Epithelial cell of esophagus (primary cell): ENCODE measurements at places on chromosomes 3 and 15.

GRCh38 chr3:56971261-56971660 lies 89.2 kb upstream of the SPATA12 start:
- no peak for DNase-seq

- DNase-seq: no peak
These were observed 10.6 kb downstream of the TRH start for GRCh38 chr3:129985113-129985512.

DNA sequence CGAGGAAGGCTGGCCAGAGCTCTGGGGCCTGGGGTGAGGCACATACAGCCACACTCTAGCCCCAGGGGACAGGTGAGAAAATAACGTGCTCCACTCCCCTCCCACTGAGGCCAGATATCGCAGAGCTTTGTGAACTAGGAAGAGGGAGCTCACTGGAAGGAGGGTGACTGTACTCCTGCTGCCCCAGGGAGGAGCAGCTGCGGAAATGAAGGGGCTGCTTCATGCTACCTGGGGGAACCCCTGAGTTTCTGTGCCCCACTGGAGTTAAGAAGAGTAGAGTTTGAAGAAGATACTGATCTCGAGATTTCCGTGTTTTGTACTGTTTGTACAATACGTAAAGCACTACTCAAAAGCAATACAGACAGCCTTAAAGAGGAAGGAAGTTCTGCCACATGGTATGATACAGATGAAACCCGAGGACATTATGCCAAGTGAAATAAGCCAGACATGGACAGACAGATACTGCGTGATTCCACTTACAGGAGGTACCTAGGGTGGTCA lies 44.6 kb downstream of the CMTM6 start:
- DNase-seq: no peak

DNA sequence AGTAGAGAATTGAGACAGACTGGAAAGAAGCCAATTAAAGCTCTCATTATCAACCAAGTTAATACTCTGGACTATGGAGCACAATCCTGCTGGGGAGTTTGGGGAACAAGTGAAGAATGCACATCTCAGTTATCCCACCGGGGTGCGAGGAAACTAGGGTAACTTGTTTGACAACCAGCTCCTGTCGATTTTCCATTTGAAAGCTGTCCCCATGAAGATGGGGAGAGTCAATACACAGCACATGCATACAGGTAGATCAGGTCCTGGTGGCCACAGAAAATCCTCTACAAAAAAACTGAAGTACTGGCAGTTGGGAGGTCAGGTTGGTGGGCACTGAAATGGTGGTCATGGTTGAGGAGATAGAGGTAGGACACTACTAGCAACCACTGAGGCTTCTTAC lies 25.7 kb upstream of the GRAMD1C start:
- no peak for DNase-seq

GRCh38 chr3:46900356-46900755 lies 22.8 kb downstream of the PTH1R start:
- DNase-seq: no peak

DNA sequence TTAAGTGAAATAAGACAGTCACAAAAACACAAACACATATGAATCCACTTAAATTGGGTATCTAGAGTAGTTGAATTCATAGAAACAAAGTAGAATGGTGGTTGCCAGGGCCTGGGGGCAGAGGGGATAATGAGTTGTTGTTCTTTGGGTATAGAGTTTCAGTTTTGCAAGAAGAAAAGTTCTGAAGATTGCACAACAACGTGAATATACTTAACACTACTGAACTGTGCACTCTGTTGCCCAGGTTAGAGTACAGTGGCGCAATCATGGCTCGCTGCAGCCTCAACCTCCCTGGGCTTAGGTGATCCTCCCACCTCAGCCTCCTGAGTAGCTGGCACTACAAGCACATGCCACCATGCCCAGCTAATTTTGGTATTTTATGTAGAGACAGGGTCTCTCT lies 14.9 kb downstream of the GRAMD2A start:
- peak; percentile 65 for DNase-seq
